AG04450 (cell line): ENCODE measurements at places on chromosomes 7 and 10. TPM values are rescaled to one million over a fixed set of nuclear protein-coding genes. Genes with fewer than 3 reads are reported as not detected.
A peak's percentile ranks its signal among the peaks of the same experiment; 100 is the strongest.

DNA sequence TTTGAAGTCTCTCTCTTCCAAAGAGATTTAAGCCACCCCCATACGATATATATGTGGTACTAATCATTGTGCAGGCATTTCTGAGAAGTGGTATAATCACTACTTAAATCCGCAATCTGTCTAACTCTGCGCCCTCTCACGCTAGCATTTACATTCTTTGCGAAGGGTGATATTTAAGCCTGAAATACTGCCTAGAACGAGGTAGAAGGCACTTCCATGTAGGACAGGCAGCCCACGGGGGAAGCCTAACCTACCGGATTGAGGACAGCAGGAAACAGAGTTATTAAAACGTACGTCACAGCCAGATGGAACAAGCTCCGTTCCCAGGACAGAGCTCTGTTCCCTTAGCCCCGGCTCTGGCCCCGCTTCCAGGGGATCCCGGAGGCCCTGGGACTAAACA, 59.3 kb upstream of the ECHDC3 start:
- no peak for DNase-seq

DNA sequence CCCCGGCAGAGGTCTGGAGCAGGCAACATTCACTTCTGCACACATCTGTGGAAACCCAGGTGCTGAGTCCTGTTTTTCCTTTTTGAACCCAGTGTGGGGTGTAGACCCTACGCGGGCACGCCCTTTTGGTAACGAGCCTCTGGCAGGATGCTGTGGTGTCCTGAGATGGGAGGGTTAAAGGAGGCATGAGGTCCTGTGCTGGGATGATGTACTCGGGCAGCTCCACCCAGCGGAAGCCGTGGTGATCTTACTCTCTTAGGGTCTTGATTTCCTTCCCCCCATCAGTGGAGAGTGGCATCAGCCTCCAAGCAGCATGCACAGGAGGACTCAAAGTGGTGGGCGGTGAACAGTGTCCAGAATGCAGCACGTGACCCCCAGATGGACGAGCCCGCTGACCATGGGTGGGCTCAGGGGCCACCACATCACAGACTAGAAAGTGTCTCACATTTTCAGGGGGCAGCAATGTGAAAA, 148.6 kb downstream of the DNAJB6 start:
- DNase-seq: no peak

DNA sequence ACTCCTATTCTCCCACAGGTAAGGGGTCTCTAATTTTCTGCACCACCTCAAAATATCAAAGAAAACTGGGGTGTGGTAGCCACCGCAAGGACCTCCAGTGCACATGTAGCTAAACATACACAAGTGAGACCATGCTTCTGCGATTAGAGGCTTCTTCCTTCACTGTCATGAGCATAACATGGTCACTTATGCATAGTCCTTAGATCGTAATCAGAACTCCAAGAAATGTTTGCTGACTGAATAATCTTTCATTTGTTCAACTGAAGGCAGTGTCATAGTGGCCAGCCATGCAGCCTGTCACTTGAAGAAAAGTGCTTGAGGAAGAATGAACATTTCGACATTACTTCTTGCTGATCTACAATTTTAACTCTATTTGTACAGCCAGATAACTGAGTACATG, 14.6 kb downstream of the TWIST1 start:
- DNase-seq: no peak

- no peak for DNase-seq
These were observed 64.3 kb downstream of the ARID5B start for GRCh38 chr10:61965703-61966395.

- DNase-seq: no peak
These were observed 460.3 kb downstream of the ANKRD7 start for GRCh38 chr7:118684796-118685195.

GRCh38 chr10:77710081-77710551, 72.5 kb upstream of the KCNMA1 start:
- DNase-seq: no peak

DNA sequence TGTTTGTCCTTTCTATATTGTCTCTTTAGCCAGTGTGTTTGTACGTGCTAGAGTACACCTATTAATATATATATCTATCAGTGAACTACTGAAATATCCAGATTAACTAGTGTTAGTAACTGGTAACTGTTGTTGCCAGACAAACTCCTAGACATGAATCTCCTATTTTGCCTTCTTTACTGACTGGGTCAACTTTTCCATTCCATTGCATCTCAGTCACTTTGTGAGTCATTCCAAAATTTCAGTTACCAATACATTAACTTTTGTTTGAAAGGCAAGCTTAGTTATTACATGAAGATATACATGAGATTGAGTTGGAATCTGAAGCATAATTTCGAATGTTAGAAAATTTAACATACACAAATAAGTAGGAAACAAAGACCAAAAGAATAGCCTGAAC, 51.4 kb downstream of the BTAF1 start:
- DNase-seq: peak; percentile 26

DNA sequence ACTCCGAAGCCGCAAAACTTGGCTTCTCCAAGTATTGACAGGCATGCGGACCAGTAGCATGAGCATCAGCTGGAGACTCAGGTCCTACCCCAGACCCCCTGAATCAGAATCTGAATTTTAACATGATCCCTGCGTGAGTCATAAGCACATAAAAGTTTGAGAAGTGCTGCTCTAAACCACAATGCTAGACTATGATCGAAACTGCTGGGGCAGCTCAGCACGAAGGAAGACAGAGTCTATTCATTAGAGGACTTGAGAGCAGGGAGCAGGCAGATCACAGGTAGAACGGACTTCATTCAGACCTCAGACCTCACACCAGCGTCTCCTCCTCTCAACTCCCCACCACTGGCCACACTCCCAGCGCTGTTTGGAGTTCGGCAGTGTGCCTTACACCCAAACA, 16.9 kb downstream of the CAMK2G start:
- DNase-seq: no peak

DNA sequence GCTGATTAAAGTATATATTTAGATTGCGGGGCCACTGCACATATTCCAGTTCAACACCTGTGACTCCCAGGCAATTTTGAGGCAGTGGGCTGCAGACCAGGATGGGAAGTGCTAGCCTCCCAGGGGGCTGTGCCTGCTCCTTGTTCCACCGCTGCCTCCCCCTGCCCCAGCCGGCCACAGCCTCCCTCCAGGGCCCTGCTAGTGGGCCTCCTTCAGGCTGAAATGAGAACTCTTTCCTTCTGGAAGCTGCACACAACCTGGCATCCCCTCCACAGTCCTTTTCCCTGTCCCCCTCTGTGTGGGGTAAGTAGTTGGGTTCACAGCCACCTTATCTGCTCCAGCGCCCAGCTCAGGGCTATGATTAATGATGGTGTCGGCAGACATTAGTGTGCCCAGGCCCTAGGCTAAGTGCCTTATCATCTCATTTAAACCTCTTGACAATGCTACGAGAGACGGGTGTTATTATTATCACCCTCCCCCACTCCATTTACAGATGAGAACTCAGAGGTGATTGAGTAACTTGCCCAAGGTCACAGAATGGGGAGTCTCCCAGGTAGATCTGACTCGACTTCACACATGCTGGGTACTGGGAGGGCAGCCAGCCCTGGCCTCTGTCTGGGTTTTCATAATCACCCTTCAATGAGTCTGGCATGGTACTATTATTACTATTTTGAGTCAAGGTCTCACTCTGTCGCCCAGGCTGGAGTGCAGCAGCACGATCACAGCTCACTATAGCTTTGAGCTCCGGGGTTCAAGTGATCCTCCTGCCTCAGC, 10.8 kb upstream of the SFRP5 start:
- DNase-seq: no peak

DNA sequence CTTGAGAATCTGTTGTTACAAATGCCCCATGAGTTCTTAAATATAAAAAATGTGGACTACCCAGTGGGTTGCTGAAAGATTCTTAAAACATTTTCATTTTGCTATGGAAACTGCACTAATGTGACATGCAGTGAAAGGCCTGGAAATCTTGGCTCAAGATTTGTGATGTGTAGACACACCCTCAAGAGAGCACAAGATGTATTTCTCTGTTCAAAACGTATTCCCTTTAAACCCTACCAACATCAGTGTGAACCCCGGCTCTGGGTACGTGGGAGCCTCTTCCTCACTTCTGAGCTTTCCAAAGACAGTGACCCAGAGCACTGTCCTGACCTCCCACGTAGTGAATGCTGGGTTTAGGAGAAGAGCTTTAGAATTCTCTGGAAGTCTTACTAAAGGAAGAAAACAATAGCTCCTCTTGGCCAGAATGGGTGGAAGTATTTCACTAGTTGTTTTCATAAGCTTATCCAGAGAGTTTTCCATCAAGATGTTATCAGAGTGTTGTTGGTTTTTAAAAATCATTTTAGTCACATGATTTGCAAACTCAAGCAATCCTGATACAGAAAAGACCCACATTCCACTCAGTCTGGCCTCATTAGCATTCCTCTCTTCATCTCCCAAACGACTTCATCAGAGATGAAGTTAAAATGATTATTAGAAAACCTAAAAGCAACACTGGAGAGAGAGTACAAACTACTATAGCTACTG, 81.5 kb upstream of the AFAP1L2 start:
- DNase-seq: no peak

GRCh38 chr10:43683451-43684291, 35.0 kb upstream of the ZNF32 start:
- no peak for DNase-seq

DNA sequence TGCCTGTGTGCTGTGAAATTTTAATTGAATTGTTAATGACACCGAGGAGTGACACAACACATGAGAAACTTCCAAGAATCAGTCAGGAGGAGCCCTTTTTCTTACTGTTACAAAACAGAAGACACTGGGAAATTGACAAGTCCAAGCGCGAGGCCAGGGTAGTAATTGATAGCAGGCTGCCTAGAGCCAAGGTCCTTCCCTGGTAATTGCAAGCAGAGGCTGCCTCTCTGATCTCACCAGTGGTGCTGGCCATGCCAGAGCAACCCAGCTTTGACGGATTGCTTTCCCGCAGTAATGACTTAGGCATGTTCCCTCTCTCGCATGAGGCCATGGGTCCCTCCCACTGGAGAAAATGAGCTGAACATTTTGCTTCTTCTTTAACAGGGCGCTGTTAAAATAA, 111.5 kb downstream of the LRMDA start:
- DNase-seq: no peak

- DNase-seq: no peak
These were observed 73.2 kb upstream of the DGKI start for GRCh38 chr7:137919987-137920386.

DNA sequence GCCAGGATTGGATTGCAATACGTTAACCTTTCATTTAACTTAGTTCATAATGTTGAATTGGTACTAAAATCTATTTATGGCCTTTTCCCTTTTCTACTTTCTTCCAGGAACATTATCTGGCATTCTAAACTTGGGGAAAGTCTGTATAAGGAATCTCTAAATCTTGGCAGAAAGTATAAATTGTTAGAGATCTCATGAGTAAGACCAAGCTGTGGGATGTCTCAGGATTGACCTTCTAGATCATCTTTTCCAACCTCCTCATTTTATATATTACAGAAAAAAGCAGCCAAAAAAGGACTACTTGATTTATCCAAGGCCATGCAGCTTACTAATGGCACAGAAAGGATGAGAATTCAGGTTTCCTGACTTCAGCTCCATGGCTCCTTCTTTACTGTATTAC, 598.3 kb downstream of the INHBA start:
- no peak for DNase-seq

DNA sequence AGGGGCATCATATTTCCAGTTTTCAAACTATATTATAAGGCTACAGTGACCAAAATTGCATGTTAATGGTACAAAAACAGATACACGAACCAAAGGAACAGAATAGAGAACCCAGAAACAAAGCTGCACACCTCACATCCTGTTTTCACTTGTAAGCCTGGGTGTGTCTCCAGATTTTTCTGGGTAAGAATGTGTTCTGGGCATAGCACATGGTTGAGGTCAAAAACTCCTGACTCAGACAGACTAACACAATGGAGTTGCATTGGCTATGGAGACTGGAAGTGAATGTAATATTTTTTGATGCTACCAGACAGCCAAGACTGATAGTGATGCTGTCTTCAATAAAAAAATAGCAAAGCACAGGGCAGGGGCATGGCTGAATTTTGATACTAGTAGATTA, 1175.2 kb downstream of the NXPH1 start:
- DNase-seq: no peak

- DNase-seq: no peak
These were observed 99.1 kb downstream of the NPY start for GRCh38 chr7:24383055-24383454.

DNA sequence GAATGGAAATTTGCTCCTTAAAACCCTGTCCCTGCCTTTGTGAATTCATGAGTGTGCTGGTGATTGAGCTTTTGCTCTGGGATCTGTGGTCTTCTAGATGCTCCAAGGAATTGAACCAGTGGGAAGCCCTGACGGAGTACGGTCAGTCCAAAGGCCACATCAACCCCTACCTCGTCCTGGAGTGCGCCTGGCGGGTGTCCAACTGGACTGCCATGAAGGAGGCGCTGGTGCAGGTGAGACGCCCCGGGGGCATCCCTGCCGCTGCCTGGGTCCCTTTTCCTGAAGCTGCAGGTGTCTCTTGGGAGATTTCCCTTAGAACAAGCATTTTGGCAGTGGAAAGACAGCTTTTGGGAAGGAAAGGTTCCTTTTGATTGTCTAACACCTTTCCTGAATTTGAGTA, 100.3 kb downstream of the TRRAP start:
- DNase-seq: no peak

DNA sequence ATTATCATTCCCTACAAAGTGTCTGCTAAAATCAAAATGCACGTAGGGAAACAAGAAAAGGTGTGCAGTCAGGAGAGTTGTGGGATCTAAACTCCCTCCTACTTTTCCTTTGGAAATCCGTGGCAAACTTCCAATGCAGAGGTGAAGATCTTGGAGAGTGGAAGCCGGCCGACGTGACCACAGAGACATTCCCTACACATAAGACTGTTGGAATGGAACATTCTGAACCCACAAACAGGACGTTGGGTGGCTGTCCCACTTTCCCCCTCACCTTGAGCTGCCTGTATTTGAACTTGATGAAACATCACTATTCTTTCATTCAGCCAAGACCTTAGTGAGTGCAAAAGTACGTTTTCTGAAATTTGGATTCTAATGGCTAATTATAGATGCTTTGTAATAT, 65.9 kb downstream of the PRKCQ start:
- DNase-seq: no peak

- no peak for DNase-seq
These were observed 81.1 kb downstream of the ZMIZ1 start for GRCh38 chr10:79149662-79150443.

- DNase-seq: no peak
These were observed 880 bp upstream of the ELN start for GRCh38 chr7:74026903-74027682.

DNA sequence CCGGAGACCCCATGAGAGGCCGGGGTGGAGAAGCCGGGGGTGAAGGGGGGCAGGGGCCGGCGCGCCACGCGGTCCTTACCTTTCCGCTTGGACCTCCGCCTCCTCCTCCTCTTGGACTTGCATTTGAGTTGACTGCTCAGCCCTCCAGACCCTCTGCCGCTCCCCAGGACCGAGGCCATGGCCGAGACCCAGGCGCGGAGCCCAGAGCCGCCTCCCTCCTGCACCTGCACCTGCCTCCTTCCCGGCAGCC, 428 bp downstream of the ADARB2 start:
- DNase-seq: no peak

Gene CPED1
- polyA plus RNA-seq: 47.6 and 52.0 TPM in 2 replicates

Gene GPR37
- 5.5 and 11.2 TPM in 2 replicates for polyA plus RNA-seq

Gene MEIG1
- polyA plus RNA-seq: 0.21 TPM in 1 of 2 replicates, not detected in the other

Gene NPY4R
- polyA plus RNA-seq: 0.17 and 0.36 TPM in 2 replicates

Gene TCAF2
- polyA plus RNA-seq: 2.5 and 2.6 TPM in 2 replicates

Gene CCT6A
- polyA plus RNA-seq: 214 and 302 TPM in 2 replicates
